Stimulated activated CD8-positive, alpha-beta memory T cell treated with anti-CD3 and anti-CD28 coated beads, Interleukin-12 subunit alpha, Interleukin-12 subunit beta, amount 100 ng/mL, for 1 hour (primary cell): ENCODE measurements at places on chromosomes 3 and 15.

- no peak for DNase-seq
Measured at GRCh38 chr3:58351920-58352319, 19.2 kb downstream of the PXK start.

DNA sequence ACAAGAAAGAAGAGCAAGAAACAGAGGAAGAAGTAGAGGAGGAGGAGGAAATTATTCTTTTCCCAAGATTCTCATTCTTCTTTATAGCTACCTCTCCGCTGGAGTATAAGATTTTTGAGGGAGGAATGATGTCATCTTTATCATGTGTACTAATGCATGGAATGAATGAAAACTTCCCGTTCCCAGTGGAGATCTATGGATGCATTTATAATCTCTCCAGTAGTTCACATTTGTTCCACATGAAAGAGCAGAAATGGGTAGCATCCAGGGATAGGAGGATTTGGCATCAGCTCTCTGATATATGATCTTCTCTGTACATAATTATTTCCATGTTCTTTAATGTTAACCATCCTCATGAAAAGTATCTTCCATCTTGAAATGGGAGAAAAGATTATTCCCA is 244.4 kb downstream of the ADAMTSL3 start:
- DNase-seq, result no peak

DNA sequence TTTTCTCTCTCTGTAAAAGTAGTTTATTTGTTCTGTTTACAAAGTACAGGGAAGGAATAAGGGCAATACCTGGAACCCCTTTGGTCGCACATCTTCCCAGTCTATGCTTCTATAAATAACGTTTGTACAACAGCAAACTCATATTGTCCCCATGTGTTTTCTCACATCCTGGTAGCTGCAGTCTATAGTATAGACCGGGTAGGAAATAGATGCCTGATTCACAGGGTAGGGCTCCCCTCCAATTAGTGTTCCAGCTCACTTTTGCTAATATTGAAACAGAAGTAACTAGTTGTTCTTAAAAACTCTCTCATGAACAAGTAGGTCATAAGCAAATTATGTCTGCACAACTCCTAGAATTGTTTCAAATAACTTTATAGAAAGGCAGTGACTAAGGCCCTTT is 17.7 kb downstream of the ATG7 start:
- no peak for DNase-seq

GRCh38 chr3:71865727-71866126 is 80.8 kb upstream of the PROK2 start:
- DNase-seq, result no peak

- no peak for DNase-seq
Measured at GRCh38 chr3:54432975-54433374, 310.6 kb downstream of the CACNA2D3 start.

DNA sequence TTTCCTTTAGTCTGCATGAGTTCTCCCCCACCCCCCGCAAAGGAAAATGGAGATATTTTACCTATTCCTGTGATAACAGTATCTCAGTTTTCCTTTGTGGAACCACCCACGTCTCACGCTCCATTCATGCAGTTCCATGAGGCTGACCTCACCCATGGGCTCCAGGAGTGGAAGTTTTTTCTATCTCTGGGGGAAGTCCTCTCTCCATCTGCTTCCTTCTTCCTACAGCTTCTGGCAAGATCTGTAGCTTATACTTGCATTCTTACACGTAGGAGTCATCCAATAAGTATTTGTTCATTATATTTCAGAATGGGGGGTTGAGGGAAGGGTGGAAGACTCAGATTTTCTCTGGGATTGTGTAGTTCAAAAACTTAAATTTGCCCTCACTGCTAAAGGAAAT is 5.8 kb upstream of the GLCE start:
- DNase-seq, result no peak

- no peak for DNase-seq
Measured at GRCh38 chr3:183491923-183492848, 63.3 kb downstream of the KLHL6 start.

GRCh38 chr3:44495636-44496415 is 18.4 kb upstream of the ZNF445 start:
- DNase-seq, result no peak

- DNase-seq, result no peak
Measured at GRCh38 chr15:72421484-72421883, 23.4 kb downstream of the TMEM202 start.

- no peak for DNase-seq
Measured at GRCh38 chr3:73746623-73747022, 121.9 kb upstream of the PDZRN3 start.

- no peak for DNase-seq
Measured at GRCh38 chr15:28014623-28015200, 84.4 kb downstream of the OCA2 start.

GRCh38 chr3:173552526-173552925 is 155.0 kb downstream of the NLGN1 start:
- no peak for DNase-seq

DNA sequence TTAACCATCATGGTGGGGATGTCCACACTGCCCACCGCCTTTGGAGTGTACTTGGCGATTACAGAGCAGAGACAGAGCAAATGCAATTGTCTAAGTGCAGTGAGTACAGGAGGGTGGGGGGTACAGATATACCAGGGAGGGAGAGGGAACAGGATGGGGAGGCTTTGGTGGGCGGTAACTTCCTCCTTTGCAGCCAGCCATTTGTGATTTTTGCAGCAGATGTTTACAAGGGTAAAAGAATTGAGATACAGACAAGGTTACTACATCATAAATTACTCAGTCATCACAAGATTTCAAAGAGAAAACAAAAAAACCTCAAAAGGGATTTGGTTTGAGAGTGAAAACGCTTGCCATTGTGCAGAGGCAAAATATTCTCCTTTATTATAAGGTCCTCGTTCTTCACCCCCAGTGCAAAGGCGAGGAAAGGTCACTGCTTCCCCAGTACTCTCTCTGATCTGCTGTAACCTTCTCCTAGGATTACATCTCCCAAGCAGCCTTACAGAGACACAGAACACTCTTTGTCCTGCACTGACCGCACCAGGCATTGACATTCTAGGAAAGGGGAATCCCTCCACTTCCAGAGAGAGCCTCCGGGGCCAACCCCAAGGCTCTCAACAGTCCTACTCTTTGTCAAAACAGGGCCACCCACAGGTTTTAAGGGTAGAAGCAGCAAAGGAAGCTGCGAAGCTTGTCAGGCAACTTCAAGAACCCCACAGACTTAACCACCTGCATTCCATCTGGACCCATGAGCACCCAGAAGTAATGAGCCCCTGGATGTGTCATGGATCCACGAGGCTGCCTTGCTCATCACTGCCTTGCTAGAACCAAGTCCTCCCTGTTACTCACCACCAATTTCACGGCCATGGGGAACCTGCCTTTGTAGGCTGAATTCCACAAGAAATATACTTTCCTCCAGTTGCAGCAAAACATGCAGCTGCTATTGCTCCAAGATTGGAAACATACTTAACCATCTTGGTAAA is 117.3 kb downstream of the ADAMTS17 start:
- DNase-seq, result no peak

DNA sequence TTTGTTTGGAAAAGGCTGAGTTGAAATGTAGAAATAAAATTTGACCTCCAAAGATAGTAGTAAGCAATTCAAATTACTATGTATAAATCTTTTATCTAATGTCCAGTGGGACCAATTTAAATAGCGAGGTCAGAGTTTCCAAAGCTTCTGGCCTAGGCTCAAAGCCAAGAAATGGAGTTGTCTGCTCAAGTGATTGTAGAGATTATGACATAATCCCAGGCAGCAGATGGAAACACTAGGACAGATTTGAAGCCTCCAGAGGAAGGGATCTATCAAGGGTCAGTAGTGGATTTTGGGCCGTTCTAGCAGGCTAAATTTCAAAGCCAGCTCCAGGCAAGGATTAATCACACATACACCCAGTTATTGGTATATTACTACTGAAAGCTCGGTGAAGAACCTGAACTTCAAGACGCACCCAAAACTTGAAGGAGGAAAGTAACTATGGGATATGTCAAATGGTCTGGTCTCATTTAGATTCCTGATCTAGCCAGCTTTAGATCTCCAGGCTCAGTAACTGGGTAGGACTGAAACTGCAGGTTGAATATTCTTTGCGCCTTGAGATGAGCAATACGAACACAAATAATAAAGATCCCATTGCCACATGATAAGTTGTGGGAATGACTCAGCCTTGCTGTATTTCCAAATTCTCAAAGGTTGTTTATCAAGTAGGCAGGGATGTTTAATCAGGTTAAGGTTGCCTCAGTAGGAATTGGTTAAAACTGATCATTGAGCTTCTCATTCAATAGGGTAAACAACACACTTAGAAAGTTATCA is 30.9 kb upstream of the ARRDC4 start:
- DNase-seq, result no peak

DNA sequence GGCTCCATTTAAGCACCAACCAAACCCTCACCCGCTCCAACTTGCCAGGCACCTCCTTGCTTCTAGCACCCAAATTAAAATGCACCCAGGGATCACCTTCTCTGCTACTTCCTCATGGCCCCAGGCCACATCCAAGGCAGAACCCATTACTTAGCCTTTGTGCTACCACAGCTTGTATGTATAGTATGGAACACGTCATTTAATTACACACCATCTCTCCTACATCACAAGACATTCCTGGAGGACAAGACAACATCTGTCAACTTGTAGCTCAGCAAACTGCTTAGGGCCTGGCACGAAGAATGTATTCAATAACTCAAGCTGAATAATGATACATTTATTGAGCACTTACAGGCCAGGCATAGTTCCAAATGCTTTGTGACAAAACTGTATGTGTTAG is 23.3 kb downstream of the ZDHHC3 start:
- no peak for DNase-seq

DNA sequence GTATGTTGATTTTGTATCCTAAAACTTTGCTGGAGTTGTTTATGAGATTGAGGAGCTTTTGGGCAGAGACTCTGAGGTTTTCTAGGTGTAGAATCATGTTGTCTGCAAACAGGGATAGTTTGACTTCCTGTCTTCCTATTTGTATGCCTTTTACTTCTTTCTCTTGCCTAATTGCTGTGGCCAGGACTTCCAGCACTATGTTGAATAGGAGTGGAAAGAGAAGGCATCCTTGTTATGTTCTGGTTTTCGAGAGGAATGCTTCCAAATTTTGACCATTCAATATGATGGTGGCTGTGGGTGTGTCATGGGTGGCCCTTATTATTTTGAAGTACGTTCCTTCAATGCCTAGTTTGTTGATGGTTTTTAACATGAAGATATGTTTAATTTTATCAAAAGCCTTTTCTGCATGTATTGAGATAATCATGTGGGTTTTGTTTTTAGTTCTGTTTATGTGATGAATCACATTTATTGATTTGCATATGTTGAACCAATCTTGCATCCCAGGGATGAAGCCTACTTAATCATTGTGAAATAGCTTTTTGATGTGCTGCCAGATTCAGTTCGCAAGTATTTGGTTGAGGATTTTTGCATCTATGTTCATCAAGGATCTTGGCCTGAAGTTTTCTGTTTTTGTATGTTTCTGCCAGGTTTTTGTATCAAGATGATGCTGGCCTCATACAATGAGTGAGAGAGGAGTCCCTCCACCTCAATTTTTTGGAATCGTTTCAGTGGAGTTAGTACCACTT is 188.1 kb downstream of the MINAR1 start:
- no peak for DNase-seq

DNA sequence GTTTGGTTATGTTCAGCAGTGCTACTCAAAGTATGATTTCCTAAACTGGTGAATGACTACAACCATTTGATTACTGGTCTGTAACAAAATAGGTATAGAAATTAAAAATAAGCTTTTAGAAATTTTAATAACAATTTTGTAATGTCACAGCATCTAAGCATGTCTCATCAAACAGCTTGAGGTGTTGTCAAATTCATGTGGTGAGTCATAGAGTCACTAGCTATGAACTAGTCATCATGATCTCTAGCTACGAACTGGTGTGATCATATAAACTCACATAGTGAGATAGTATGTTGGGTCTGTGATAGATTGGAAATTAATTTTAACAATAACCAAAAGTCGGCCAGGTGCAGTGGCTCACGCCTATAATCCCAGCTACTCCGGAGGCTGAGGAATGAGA is 213.9 kb upstream of the RBMS3 start:
- DNase-seq, result no peak

- no peak for DNase-seq
Measured at GRCh38 chr15:100430411-100430810, 88.6 kb upstream of the ADAMTS17 start.

GRCh38 chr15:47300596-47300995 is 416.7 kb upstream of the SEMA6D start:
- no peak for DNase-seq

DNA sequence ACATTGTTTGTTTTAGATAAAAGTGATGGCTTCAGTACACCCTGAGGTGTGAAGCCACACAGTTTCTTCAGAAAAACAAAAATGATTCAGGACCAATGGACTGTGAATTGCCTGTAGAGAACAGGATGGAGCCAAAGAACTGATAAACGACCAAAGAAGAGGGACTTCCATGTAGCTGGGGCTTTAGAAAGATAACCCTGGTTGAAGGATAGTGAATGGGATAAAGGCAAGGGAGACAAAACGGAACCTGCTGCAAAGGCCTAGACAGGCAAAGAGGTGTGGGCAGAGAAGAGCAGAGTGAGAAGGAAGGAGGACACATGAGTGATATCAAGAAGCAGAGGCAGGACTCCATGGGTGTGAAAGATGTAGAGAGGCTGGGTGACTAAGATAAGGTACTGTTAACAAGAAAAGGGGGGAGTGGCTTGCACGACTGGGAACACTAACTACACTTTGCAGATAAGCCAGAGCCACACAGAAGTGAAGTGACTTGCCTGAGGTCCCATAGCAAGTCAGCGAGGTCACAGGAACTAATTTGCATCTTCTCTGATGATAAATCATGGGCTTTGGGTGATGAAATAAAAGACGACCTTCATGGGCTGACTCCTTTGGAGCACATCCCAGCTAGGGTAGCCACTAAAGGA is 44.3 kb downstream of the RAB6B start:
- DNase-seq, result no peak

GRCh38 chr15:38307861-38308641 is 55.4 kb downstream of the SPRED1 start:
- DNase-seq, result no peak

- no peak for DNase-seq
Measured at GRCh38 chr3:86743233-86743632, 247.7 kb downstream of the VGLL3 start.

DNA sequence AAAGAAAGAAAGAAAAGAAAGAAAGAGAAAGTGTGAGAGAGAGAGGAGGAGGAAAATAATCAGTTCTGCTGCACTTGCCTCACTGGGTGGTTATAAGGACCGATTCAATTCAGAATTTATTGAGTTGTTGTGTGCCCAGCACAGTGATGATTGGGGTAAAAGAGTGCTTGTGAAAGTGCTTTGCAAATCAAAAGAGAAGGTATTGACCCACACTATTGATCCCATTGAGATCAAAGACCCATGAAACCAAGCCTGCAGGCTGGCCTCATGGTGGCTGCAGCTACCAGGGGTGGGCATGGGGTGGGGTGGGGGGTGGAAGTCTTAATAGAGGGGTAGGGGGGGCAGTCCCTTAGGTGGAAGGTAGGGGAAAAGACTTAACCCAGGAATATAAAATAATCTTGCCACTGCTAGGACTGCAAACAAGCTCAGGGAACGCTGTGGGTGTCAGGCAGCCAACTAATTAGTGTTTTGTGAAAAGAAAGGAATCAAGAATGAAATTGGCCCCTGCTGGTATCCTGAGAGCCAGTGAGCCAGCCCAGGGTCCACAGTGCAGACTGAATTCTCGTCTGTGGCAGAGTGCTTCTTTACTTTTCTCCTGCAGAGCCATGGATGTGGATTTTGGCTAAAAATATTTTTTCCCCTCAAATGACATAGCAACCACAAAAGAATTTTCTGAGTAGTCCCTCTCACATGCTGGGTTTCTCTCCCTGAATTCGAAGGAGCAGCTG is 34.2 kb downstream of the CLEC3B start:
- DNase-seq, result no peak
